Naive thymus-derived CD8-positive, alpha-beta T cell (primary cell): ENCODE measurements at places on chromosomes 1 and 21.

- no peak for DNase-seq
Measured at GRCh38 chr1:59788825-59789224, 25.9 kb upstream of the HOOK1 start.

DNA sequence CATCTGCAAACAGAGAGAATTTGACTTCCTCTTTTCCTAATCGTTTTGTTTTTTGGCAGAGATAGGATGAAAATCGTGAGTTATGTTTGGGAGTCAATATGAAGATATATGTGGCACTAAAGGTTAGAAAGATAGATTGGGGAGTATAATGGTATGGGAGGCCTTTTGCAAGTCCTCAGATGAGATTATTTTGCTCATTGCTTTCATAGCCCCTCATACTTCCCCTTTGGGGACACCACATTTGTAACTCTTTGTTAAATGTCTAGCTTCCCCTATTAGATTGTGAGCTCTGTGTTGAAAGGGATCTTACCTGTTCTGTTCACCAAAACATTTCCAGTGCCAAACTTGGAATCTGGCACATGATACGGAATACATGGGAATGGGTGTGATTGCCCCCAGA, 30.2 kb downstream of the RAVER2 start:
- DNase-seq: no peak

DNA sequence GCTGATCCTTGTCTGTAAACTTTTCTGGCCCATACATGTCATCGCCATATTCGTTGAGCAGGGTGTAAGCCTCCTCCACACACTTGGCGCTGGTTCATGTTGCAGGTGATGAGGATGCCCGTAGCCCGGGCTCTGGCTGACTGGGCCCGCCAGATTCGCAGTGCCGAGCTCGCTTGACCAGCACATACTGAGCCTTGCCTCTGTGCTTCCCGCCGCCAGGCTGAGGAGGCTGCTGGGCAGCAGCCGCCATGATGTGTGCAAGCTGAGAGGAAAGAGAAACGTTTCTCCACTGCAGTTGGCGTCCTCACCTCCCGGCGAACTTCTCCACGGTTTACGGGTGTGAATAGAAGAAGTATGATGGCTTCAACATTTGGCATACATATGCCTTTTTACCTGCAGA, 89.2 kb downstream of the LTN1 start:
- DNase-seq: no peak

DNA sequence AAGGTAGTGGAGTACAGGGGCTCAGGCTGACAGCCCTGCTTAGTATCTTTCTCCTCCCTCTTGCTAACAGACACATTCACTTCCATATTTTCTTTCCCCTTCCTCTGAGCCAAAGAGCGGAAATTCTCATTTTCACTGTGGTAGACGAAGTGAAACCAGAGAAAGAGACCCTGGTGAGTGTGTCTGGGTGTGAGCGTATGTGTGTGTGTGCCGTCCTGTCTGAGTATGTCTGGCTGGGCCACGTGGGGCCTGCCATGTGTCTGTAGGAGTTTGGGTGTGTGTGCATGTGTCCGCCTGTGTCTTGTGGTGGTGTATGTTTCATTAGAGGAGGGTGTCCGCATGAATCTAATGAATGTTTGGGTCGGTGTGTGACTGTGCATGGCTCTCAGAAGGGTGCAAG, 1.7 kb downstream of the COL8A2 start:
- DNase-seq: peak; percentile 22

DNA sequence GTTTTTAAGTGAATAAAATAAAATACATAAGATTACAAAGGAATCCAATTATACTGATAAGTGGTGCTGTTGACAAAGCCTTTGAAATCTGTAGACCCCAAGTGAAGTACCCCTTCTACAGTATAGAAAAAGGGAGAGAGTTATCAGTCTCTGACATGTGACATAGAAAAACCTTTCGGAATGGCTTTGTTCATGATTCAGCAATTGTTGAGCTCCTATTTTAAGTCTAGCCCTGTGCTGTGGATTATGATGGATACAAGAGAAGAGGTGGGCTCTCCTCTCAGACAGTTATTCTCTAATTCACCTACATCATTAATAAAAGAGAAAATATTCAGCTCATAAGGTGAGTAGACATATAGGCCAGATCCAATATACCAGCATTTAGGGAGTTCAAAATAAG, 53.3 kb upstream of the ITPKB start:
- DNase-seq: no peak

GRCh38 chr1:156420205-156421061, 51.4 kb downstream of the RHBG start:
- DNase-seq: peak; percentile 53

GRCh38 chr1:65681096-65681495, 111.6 kb upstream of the PDE4B start:
- DNase-seq: no peak

GRCh38 chr1:20921285-20921684, 134.2 kb upstream of the HP1BP3 start:
- DNase-seq: no peak

DNA sequence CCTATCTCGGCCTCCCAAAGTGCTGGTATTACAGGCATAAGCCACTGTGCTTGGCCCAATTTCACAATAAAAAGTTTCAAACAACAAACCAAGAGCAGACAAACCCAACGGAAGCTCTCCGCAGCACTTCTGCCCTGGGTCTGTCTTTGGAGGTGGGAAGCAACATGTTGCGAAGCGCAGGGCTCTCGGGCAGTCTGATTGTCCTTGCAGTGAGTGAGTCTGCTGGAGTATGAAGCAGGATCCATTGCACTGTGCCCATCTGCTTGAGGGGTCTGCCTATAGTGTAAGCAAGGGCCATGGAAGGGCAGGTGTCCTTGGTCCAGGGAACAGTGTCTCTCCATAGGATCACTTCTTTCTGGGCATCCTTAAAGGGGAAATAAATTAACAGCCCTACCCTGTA, 14.6 kb upstream of the PARP1 start:
- DNase-seq: no peak

DNA sequence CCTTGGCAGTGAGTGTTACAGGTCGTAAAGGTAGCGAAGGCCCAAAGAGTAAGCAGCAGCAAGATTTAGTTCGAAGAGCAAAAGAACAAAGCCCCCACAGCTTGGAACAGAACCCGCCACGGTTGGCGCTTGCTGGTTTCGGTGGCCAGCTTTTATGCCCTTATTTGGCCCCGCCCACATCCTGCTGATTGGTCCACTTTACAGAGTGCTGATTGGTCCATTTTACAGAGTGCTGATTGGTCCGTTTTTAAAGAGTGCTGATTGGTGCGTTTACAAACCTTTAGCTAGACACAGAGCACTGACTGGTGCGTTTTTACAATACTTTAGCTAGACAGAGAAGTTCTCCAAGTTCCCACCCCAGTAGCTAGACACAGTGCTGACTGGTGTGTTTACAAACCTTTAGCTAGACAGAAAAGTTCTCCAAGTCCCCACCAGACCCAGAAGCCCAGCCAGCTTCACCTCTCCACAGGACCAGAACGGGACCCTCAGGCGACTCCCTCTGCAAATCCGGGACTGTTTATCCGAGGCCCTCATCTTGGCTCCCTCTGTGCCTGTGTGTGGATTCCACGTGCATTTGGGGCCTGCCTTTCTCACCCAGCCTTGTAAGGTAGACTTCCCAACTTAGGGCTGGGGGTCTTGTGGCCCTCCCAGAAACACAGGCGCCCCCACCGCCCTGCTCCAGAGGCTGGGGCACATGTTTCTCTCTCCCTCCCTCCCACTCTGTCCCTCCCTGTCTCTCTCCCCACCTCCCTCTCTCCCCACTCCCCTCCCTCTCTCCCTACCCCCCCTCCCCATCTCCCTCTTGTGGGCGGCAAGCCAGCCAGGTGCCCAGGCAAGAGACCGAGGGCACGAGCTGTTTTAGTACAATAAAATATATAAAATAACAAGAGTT, 12.6 kb downstream of the FTCD start:
- peak; percentile 45 for DNase-seq

DNA sequence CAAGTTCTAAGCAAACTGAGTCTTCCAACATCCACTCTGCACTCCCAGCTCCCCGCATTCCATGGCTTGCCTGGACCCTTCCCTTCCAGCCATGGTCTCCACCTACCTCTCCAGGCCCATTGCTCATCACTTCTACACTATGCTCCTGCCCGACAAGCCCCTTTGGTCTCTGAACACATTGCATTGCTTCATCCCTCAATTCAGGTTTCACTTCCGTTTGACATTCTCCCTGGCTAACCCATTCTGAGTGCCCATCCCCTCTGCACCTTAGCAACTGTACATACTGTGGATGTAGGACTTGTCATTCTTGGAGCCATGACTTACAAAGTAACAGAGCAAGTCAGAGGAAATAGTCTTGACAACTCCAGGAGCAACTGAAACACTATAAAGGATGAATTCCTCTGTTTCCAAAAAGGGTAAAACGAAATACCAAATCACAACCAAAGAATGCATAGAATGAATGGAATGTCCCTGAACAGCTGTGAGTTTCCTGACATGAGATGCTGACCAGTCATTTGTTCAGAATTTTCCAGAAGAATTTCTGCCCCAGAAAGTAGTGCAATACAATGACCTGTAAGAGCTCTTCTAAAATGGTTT, 66.7 kb downstream of the KCNJ6 start:
- DNase-seq: no peak

- DNase-seq: no peak
Measured at GRCh38 chr1:155947292-155947691, 5.9 kb downstream of the RXFP4 start.

GRCh38 chr21:34078915-34079314, 5.5 kb downstream of the MRPS6 start:
- no peak for DNase-seq

DNA sequence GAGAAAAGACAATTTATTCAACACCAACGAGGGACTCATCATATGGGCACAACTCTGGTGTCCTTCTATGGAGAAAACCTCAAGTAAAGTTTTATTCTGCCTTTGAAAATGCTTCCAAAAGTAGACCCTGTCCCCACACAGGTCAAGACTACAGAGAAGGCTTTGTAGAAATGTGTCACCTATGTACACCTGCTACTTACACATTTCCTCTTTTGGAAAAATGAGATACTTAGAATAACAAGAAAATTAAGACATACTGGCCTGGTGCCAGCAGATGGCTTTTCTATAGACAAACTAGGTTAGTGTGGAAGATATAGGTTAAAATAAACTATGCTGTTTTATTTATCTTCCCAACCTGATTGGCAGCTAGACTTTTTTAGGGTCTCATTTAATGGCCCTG, 13.6 kb downstream of the POGK start:
- DNase-seq: no peak

GRCh38 chr1:83769072-83769471, 229.9 kb downstream of the TTLL7 start:
- DNase-seq: no peak

DNA sequence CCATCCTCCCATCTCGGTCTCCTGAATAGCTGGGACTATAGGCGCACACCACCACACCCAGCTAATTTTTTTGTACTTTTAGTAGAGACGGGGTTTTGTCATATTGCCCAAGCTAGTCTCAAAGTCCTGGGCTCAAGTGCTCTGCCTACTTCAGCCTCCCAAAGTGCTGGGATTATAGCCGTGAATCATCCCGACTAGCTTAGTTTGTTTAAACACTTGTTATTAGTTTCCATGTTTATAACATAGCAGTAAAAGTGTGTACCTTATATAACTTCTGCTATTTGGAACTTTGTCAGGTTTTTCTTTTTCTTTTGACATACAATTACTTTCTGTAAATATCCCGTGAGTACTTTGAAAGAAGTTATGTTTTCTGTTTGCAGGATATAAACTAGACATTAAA, 60.6 kb upstream of the C1orf21 start:
- no peak for DNase-seq

DNA sequence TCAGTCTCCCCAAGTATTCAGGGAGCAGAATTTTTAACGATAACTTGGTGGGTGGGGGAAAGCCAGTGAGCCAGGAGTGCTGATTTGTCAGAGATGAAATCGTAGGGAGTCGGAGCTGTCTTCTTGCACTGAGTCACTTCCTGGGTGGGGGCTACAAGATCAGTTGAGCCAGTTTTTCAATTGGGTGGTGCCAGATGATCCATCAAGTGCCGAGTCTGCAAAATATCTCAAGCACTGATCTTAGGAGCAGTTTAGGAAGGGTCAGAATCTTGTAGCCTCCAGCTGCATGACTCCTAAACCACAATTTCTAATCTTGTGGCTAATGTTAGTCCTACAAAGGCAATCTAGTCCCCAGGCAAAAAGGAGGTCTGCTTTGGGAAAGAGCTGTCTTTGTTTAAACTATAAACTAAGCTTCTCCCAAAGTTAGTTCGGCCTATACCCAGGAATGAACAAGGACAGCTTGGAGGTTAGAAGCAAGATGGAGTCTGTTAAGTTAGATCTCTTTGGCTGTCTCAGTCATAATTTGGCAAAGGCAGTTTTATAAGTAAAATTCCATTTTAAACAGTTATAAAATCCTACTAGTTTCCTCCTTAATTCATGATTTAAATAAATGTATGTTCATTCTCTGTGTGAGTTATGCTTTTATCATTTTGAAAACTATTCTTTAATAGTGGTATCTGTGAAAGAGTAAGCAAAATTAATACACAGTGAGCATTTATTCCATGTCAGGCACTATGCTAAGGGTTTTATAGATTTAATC, 51.7 kb downstream of the SLC16A1 start:
- no peak for DNase-seq

- DNase-seq: no peak
Measured at GRCh38 chr1:53305650-53306049, 22.2 kb downstream of the LRP8 start.

GRCh38 chr1:180168786-180169639, 14.3 kb downstream of the QSOX1 start:
- no peak for DNase-seq

GRCh38 chr1:246860401-246860800, 71.3 kb downstream of the AHCTF1 start:
- DNase-seq: no peak

GRCh38 chr1:195951313-195951712, 656.9 kb downstream of the KCNT2 start:
- no peak for DNase-seq

- DNase-seq: no peak
Measured at GRCh38 chr1:244316986-244317655, 134.6 kb downstream of the ADSS2 start.

GRCh38 chr1:76176000-76176399, 101.5 kb downstream of the ST6GALNAC3 start:
- no peak for DNase-seq
